ENCODE measurements at places on chromosomes 12 and 14. TPM values are rescaled to one million over a fixed set of nuclear protein-coding genes. Genes with fewer than 3 reads are reported as not detected.

DNA sequence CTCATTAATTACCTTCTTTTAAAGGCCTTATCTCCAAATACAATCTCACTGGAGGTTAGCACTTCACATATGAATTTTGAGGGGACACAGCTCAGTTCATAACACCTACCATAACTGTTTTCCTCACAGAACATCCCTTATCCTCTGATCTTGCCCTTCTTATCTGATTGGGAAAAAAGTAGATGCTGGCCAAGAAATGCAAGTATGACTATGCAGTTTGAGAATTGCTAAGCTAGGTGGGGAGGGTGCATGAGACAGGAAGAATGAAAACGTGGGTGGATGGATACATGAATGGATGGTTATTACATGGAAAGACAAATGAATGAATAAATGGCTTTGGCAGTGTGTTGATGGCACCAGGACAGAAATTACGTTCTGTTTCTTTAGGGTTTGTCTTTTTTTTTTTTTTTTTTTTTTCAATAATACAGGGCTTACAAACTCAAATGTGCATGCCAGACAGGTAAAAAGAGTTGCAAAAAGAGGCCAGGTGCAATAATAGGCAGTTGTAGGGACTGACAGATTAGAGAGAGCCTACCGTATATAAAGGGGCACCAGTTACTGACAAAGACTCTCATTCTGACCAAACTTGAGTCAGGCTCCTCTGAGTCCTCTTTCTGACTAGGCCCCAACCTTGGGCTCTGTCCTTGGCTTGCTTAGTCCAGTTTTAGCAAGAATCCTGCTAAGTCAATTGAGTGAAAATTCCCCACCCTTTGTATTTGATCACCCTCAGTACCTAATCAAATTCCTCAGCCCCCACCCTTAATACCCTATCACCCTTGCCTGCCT, 304.9 kb downstream of the ZFP36L1 start:
- DNase-seq: peak; percentile 36

GRCh38 chr14:85617791-85618190, 87.8 kb downstream of the FLRT2 start:
- no peak for DNase-seq

DNA sequence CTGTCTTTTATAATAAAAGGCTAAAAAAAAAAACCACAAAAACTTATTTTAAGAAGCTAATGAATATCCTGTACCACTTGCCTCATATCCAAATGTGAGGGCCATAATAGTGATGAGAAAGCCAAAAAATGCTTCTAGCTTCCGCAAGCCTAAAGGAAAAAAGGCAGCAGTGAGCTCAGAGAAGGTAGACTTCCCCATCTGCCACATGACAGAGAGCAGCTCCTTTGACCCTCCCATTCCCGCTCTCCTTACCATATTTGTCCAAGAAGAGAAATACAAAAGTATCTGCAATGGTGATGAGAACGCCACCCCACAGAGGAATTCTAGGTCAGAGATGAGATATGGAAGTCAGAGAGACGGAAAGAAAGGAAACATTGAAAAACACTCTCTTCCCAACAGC, 27.1 kb downstream of the SLC11A2 start:
- no peak for DNase-seq

- no peak for DNase-seq
Observed at GRCh38 chr14:34134484-34134883, 183.6 kb upstream of the EGLN3 start.

Gene HOXC12
- total RNA-seq: not detected

Gene CEBPE
- total RNA-seq: not detected

Gene TEX52
- not detected for total RNA-seq
